Activated CD4-positive, alpha-beta T cell treated with anti-CD3 and anti-CD28 coated beads, Interleukin-2, amount 10 ng/mL, durations not matched to agents 24 days and 14 days (primary cell): ENCODE measurements at places on chromosomes 2 and 18.
A peak's percentile ranks its signal among the peaks of the same experiment; 100 is the strongest.

DNA sequence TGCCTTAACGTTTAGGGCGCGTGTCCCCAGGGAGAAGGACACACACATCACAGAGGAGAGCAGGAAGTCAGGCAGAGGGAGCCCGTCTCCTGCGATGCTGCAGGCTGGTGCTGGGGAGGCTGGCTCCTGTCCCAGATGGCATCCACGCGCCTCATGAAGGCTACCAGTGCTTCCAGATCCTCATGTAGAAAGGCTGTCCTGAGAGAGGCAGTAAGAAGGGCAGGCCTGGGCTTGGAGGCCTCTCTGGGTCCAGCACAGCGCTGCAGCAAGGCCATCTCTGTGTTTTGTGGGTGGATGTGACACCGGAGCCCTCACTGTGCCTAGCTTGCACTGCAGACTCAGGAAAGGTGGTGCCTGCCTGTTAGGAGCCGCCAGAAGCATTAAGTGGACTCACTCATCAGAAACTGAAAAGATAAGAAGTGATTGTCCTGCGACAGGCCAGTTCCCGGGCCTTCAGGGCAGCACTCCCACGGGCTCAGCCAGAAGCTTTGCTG lies 62.7 kb downstream of the FAM168B start:
- DNase-seq: no peak

- no peak for DNase-seq
Measured at GRCh38 chr2:174686430-174686829, 77.8 kb downstream of the CHRNA1 start.

GRCh38 chr2:121235542-121235941 lies 49.5 kb downstream of the TFCP2L1 start:
- no peak for DNase-seq

DNA sequence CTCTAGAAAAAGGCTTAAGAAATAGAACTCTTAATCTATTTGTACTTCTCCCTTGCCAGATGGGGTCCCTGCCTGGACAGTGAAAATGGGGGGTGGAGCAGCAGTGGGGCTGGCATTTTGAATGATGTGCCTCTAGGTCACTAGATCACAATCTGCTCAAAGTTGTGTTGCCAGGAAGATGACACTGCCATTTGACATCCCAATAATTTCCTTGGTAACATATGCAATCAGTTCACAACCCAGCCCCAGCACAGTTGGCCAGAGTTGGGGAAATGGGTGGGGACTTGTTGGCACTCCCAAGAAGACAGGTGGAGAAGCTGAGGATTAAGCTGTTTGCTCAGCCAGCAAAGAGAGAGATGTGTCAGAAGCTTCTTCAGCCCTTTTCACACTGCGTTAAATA lies 558.3 kb upstream of the KLHL29 start:
- DNase-seq: no peak

DNA sequence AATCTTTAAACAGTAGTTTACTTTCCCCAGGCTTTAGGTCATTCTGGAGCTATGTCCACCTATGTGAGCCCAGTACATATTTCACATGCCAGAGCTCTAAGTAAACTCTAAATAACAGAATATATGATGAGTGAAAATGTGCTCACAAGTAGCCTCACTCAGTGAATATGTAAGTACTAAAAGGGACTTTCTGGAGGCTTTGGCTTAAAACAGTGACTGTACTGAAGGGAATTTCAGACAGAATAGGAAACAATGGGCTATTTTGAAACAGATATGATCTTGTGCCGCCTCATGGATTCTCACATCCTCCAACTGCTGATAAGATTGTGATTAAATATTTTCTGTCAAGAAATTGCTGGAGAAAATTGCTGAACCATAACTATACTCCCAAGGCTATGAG lies 747.9 kb downstream of the SOCS6 start:
- DNase-seq: no peak

- DNase-seq: no peak
Measured at GRCh38 chr2:143553261-143553660, 424.0 kb downstream of the ARHGAP15 start.

DNA sequence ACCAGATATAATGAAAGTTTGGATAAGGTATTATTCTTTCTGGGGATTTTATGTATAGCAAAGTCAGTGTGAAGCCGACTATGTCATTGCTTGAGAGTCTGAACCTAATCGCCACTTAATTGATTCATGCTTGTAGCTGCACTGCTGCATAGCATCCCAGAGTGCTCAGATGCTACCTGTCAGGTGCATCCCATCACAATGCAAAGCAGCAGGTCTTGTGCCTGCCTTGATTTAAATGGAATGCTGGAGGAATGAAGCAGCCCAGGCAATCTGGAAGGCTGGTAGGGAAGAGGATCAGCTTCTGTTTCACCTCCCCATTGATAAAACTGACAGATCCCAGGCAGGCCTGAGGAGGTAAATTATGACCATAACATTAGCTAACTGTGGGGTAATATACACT lies 40.4 kb upstream of the ATIC start:
- DNase-seq: no peak

- peak; percentile 89 for DNase-seq
Measured at GRCh38 chr2:196263181-196263747, 91.9 kb upstream of the STK17B start.

DNA sequence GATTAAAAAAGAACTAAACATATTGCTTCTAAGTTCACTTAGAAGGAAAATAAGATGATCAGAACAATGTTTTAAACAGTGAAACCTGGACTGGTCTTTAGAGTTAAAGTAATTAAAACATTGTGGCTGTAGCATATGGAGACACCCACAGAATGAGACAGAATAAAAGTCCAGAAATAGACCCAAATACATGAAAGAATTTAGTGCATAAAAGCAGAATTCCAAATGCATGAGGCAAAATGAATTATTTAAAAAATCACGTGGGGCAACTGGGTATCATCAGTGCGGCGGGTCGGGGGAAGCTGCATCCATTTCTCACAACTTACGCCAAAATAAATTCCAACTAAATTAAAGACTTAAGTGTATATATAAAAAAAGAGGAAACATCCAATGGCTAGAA lies 12.1 kb downstream of the RNF149 start:
- no peak for DNase-seq

DNA sequence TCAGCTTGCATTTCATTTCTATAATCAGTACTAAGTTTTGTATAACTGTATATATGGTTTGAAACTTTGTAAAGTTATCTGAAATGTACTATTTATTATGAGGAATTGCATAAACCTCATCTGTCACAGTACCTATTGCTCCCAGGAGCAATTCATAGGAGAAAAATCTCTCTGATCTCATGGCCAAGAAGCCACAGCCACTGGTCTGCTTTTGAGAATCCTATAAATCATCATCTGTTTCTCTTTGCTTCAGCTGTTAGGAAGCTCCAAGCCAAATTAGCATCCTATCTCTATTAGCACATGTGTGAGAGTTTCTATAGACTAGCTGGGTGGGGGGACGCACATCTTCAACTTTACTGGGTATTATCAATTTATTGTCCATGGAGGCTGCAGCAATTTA lies 210.3 kb downstream of the CYP26B1 start:
- DNase-seq: no peak

GRCh38 chr2:109066501-109066900 lies 62.5 kb upstream of the SH3RF3 start:
- no peak for DNase-seq
